LHCN-M2 (cell line): ENCODE measurements at places on chromosomes 11 and 22.
A peak's percentile ranks its signal among the peaks of the same experiment; 100 is the strongest.

- DNase-seq: peak; percentile 24
Observed at GRCh38 chr11:118522571-118523072, 4.7 kb upstream of the TTC36 start.

DNA sequence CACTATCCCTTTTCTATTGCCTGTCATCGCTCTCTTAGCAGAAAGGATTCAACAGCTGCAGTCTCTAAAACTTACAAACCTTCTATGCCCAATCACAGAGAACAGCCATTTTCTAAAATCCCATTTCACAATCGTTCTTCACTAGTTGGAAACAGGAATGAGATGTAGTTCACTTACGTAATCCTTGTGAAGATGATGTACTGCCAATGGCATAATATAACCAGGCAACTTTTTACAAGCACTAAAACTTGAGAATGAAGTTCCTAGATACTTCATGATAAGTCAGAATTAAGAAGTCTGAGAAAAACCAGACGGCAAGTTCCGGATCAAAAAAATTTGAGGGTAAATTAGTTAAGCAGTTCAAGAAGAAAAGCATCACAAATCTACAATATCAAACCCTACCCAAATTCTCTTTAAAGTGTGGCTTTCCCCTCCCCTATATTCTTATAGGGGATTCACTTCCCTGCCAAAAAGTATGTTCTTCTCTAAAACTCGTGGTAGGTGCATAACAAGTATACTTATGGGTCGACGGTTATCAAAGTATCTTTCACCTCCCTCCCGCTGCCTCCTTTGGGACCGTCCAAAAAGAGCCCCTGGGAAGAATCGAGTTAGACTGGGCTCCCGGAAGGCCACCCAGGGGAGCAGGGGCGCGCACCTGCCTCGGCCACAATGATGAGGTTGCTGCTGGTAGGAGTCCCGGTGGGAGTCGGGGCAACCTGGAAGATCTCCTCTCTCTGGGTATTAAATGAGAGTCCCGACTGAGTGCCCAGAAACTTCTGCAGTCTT, 666 bp downstream of the MSANTD4 start:
- peak; percentile 63 for DNase-seq

DNA sequence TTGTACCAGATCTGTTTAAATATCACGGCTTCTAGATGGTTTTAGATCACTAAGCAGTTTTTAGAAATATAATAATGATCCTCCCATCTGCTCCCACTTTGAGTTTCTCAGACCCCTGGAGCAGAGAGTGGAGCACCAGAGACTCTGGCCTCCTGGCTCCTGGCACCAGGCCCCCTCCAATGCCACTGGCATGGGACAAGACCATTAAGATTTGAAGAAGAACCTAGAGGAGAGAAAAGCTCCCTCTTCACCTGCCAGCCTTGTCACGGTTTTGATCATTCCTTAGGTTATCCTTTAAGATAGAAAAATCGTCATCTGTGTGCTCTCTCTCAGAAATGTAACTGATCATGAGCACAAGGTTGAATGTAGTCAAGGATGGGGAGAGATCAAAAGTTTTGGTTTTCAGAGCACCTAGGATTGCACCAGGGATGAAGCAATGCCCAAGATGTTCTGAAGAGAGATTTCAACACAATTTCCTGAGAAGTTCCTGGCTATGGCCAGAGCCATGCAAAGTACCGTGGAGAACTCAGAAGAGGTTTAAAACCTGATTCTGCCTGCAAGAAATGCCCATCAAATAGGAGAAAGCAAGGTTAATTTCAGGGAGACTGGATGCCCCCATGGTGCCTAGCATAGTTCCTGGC, 22.2 kb downstream of the IL10RA start:
- no peak for DNase-seq

DNA sequence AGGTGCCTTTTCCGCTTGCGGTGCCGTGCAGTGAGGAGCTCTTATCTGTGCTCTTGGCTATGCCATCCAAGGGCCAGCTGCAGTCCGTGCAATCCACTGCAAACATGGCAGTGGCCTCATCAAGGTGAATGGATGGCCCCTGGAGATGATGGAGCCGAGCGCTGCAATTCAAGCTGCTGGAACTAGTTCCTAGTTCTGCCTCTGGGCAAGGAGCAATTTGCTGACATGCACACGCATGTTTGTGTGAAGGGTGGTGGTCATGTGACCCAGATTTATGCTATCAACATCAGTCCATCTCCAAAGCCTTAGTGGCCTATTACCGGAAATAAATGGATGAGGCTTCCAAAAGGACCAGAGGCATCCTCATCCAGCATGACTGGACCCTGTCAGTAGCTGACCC, 3.1 kb upstream of the EHD1 start:
- no peak for DNase-seq

DNA sequence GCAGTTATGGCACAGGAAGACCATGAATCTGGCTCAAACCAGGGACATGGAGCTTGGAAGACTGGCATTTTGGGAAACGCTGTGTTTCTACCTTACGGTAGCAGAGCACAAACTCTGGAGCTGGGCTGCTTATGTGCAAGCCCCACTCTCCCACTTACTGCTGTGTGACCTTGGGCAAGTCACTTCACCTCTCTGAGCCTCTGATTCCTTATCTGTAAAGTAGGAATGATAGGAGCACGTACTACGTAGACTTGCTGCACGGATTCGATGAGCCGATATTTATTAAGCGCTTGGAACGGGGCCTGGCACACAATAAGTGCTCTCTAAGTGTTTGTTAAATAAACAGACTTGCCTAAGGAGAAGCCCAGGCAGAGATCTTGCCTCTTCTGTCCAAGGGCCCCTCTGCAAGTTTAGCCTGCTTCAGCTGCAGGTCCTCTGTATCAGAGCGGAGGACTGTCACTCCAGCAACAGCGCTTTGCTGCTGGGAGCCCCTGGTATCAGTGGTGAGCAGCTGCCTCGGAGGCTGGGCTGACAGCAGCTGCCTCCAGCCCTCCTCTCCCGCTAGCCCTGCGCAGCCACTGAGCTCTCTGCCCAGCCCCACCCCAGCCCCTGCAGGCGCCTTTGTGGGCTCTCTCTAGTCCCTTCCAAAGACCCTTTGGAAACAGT, 96.9 kb upstream of the ANO1 start:
- DNase-seq: no peak

DNA sequence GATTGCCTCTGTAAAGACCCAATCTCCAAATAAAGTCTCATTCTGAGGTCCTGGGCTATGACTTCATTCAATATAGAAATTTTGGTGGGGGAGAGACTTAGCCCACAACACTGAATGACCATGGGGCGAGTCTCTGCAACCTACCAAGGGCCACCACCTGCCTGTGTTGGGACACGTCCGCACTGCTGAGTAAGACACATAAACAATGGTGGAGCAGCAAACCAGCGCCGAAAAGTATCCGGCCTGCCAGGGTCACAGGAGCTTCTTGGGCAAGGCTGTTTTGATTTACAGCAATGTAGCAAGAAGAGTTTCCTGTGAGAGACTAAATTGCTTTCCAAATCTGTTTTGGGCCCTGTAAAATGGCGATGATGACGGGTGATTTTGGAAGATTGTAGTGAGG, 122.3 kb downstream of the SHANK2 start:
- no peak for DNase-seq

- DNase-seq: no peak
Observed at GRCh38 chr11:12239804-12240371, 129.5 kb downstream of the MICAL2 start.

- no peak for DNase-seq
Observed at GRCh38 chr11:61950035-61950547, at the start of gene BEST1. Gene BEST1, plus strand, starts transcription at chr11:61950351. Its CDS starts 1,456 bp downstream, at chr11:61951807.

- no peak for DNase-seq
Observed at GRCh38 chr22:45628515-45628914, 43.1 kb upstream of the ATXN10 start.

- no peak for DNase-seq
Observed at GRCh38 chr11:19122960-19123615, 6.1 kb downstream of the ZDHHC13 start.

GRCh38 chr11:77322926-77323590, 21.6 kb upstream of the GDPD4 start:
- peak; percentile 78 for DNase-seq

GRCh38 chr11:113287801-113288200, 26.6 kb upstream of the TTC12 start:
- DNase-seq: no peak

DNA sequence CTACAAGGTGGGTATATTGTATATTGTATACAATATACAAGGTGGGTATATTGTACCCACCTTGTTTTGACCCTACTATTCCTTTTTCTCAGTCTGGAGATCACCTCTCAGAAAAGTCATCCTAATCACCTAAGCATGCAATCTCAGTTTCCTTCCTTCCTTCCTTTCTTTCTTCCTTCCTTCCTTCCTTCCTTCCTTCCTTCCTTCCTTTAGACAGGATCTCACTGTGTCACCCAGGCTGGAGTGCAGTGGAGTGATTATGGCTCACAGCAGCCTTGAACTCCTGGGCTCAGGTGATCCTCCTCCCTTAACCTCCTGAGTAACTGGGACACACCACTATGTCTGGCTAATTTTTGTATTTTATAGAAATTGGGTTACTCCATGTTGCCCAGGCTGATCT, 1.2 kb upstream of the KCNE3 start:
- no peak for DNase-seq

GRCh38 chr11:10117709-10118351, 176.2 kb downstream of the SBF2 start:
- DNase-seq: peak; percentile 75

- no peak for DNase-seq
Observed at GRCh38 chr11:10538924-10539323, 2.1 kb downstream of the RNF141 start.

GRCh38 chr11:117414724-117415123, 87.1 kb downstream of the CEP164 start:
- DNase-seq: no peak
